ENCODE measurements at places on chromosomes 6 and 20.
A peak's percentile ranks its signal among the peaks of the same experiment; 100 is the strongest.

GRCh38 chr6:139439349-139439748, 64.9 kb upstream of the CITED2 start:
- no peak for DNase-seq

DNA sequence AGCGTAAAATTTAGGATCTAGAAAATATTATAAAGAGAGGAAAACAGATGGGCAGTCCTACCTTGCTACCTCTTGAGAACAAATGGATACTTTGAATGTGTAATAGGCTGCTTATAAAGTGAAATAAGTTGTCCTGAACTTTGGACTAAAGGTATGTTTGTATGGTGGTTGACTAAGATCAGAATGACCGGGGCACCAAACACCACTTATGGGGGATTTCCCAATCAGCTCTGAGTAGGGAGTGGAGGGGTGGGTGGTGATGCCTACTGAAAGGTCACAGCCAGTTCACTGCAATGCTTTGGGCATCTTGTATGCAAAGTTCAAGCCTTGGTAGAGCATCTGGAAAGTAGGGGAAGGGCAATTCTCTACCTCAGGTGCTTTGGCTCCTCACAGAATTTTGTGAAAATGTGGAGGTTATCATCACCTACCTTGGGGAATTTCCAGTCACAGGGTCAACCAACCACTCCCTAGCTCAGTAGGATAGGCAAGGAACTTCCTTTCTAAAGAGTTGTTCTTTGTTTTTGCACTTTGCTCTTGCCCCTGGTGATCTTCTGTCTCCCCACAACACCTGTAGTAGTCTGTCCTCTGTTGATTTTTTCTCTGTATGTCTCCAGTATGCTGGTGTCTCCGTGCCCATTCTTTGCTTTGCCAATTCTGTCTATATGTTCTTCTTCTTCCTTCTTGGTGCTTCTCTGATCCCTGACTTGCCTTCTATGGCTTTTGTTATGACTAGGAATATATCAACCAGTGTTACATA, at the start of gene TRIM31:
Gene TRIM31, minus strand, starts transcription at position 88 of the 757 bp plus-strand sequence. CDS start 285 bp downstream, outside the sequence.
- no peak for DNase-seq

GRCh38 chr20:50534567-50534966, 24.4 kb downstream of the PTPN1 start:
- no peak for DNase-seq

GRCh38 chr6:51514748-51515402, 572.5 kb downstream of the PKHD1 start:
- no peak for DNase-seq

GRCh38 chr6:96651816-96652215, 88.9 kb downstream of the FHL5 start:
- DNase-seq, result no peak

DNA sequence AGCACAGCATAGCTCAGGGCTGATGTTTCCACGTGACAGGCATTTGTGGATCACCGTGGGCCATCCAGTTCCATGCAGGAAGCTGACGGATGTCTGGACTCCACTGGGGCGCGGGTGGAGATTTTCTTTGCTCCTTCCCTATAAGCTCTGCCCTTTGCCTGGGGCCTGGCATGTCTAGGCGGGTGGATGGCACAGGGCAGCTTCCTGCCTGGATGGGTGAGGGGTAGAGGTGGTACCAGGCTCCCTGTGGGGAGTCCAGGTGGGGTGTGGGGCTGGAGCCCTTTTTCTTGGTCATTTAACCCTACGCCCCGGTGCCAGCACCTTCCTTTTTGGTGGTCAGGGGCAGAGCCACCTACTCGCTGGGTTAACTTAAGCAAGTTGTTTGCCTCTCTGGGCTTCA, 10.4 kb downstream of the FAM110A start:
- no peak for DNase-seq

- no peak for DNase-seq
Observed at GRCh38 chr20:50826121-50826520, 31.3 kb downstream of the BCAS4 start.

- no peak for DNase-seq
Observed at GRCh38 chr6:13038315-13038714, 290.0 kb downstream of the TBC1D7 start.

GRCh38 chr6:163836876-163837690, 422.6 kb downstream of the QKI start:
- DNase-seq, result no peak

- no peak for DNase-seq
Observed at GRCh38 chr6:140225701-140226436, 851.4 kb upstream of the CITED2 start.

- DNase-seq, result no peak
Observed at GRCh38 chr6:155181498-155181897, 82.3 kb upstream of the CLDN20 start.

DNA sequence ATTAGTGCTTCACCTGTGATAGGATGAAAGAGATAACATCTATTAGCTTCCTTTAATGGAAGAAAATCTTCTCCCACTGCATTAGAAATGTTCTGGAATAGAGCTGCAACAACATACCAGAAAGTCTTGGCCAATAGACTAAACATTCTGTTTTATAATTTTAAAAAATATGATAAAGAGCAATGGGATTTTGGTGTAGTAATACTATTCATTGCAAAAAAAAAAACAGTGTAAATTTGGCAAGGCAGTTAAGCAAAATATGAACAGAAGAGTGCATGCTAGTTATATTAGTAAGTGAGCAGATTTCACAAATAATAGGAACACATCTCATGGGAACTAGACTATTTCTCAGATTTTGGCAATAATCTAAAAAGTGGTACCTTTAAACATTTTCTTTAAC, 43.3 kb downstream of the SOX4 start:
- DNase-seq, result no peak

- no peak for DNase-seq
Observed at GRCh38 chr6:74609871-74610270, 596.0 kb downstream of the COL12A1 start.

DNA sequence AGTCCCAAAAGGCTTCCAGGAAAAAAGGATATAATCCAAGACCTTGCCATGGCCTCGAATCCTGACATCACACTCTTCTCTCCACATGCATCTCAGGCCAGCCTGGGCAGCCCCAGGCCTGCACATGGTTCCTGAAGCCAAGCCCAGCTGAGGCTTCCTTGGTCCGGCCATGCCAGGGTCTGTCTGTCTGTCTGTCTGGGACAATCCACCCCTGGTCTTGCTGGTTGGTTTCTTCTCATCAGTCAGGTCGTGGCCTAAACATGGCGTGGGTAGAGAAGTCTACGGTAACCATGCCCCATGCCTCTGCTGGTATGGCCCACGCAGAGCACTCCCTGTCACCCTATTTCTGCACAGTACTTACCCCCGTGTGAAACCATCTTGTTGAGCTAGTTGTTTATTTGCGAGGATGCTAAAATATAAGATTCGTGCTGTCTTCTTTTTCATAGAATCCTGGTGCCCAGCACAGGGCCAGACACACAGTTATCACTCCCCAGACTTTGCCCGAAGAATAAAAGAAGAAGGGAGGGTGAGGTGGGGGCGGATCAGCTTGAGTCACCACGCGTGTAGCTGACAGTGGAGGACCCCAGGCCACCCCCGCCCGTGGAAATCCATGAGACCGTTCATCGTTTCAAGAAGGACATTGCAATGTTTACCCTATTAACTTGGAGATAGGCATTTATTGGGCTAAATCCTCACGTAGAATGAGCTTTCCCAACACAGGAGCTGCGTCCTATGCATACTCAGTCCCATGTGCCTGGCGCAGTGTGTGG, 107.2 kb downstream of the RNASET2 start:
- no peak for DNase-seq

GRCh38 chr6:70604254-70604653, 37.5 kb downstream of the SDHAF4 start:
- DNase-seq, result no peak

DNA sequence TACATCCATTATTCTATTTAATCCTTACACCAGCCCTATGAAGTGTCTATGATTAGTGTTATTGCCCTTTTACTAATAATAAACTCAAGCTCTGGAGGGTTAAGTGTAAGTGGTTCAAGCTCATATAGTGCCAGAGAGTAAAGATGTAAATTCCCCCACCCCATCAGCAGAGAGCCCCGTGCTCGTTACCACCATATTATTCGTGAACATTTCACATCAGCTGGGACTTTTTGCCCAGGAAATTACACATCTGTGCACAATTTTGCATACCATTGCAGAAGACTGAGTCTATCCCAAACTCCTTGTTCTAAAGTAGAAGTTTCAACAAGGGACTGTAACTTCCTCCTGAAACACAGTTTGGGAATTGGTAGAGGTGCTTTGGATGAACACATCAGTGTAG, 220.1 kb downstream of the BCAS1 start:
- DNase-seq, result no peak

- DNase-seq, result no peak
Observed at GRCh38 chr6:113620386-113620785, 236.8 kb upstream of the MARCKS start.

DNA sequence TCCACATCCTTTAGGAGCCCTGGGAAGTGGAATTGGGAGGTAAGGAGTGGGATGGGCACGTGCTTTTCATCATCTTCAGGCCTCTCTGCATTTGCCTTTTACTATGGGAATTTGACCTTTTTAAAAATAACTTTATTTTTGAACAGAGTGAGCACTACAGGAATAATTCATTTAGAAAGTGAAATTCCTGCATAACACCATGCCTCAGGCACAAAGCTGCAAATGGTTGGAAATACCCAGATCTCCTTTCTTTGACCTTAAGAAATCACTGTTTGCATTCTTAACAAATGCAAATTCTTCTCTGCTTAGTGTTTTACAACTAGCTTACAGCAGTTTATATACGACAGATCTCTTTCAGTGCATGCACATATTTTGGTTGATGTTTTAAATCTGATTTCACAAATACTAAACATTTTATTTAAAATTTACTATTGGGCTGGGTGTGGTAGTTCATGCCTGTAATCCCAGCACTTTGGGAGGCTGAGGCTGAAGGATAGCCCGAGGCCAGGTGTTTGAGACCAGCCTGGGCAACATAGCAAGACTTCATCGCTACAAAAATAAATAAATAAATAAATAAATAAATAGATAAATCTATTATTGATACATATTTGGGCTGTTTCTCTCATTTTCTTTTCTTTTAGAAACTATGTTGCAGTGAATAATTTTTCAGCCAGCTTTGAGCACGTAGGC, 24.5 kb downstream of the CST8 start:
- no peak for DNase-seq

DNA sequence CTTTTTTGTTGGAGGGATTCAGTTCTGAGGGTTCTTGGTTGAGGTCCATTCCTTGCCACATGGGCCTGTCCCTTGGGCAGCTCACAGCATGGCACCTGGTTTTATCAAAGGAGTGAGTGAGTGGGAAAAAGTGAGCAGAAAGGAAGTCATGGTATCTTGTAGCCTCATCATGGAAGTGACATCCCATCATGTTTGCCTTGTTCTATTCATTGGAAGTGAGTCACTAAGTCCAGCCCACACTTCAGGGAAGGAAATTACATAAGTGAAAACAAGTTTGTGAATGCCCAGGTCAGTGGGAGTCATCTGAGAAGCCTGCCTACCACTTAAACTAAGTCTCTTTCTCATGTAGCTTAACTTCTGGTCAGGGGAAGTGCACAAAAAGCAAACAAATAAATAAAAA, 32.8 kb upstream of the ZNFX1 start:
- no peak for DNase-seq

GRCh38 chr6:2876210-2877056, 26.7 kb downstream of the SERPINB9 start:
- DNase-seq, result no peak

- no peak for DNase-seq
Observed at GRCh38 chr6:113209315-113209714, 647.8 kb upstream of the MARCKS start.

- no peak for DNase-seq
Observed at GRCh38 chr20:37552415-37552814, 24.7 kb upstream of the BLCAP start.

DNA sequence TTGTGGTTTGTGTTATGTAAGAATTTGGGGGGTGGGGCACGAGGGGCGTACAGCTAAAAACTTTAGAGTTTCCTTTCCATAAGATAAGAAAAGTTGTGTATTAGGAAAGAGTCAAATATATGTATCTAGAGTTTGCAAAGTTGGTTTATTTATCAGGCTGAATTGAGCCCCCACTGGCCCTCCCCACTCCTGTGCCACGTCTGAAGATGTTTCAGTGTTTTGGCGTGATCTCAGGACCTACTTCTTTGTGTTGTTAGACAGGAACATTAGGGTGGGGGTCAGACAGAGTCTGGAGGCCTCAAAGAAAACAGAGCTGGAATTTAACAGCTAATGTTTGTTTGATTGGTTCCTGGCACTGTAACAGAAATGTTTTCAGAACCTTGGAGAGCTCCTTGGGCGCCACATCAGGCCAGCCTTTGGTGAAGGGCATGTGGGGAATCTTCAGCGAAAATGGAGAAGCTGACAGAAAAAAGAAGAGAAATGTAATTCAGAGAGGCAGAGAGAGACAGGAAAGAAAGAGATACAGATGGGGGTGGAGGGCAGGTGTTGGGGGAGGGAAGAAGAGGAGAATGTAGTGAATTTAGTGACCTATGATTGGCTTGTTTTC, 674 bp downstream of the NRSN1 start:
- peak; percentile 86 for DNase-seq

Measured in muscle of arm (tissue), 14 donors.